HEK293T (cell line): ENCODE measurements at places on chromosomes 2 and 18.
A peak's percentile ranks its signal among the peaks of the same experiment; 100 is the strongest.

- DNase-seq: no peak
Measured at GRCh38 chr18:74436158-74436769, 20.8 kb downstream of the DIPK1C start.

GRCh38 chr2:47560107-47560819 is 157.3 kb downstream of the MSH2 start:
- DNase-seq: no peak

GRCh38 chr2:106172649-106173048 is 21.5 kb downstream of the UXS1 start:
- DNase-seq: no peak

- no peak for DNase-seq
Measured at GRCh38 chr2:190805126-190805525, 75.5 kb upstream of the GLS start.

GRCh38 chr2:53652131-53652530 is 115.5 kb upstream of the CHAC2 start:
- no peak for DNase-seq

GRCh38 chr2:197947219-197947757 is 142.9 kb downstream of the PLCL1 start:
- no peak for DNase-seq

GRCh38 chr2:195319112-195319460 is 337.9 kb upstream of the SLC39A10 start:
- no peak for DNase-seq

- no peak for DNase-seq
Measured at GRCh38 chr2:159461076-159461475, 155.3 kb downstream of the BAZ2B start.

DNA sequence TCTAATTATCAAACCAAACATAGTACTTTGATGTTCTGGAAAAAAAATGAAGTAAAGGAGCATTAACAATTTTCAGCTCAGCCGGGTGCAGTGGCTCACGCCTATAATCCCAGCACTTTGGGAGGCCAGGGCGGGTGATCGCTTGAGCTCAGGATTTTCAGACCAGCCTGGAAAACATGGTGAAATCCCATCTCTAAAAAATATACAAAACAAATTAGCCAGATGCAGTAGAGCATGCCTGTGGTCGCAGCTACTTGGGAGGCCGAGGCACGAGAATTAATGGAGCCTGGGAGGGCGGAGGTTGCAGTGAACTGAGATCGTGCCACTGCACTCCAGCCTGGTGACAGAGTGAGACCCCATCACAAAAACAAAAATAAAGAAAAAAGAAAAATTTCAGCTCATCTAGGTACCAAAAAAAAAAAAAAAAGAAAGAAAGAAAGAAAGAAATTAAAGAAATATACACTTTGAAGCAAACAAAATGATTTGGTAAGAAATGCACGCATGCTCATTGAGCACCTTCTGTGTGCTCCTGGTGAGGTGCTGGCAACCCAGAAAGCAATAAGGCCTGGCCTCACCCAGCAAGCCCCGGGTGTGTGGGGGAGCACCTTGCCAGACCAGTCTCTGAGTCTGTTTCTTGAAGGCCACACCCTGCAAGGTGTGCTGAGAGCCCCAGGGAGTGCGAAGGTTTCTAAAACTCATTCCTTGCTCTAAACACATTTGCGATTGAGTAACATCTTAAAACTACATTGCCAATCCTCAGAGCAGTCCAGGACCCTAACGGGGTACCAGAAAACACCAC is 133.5 kb downstream of the TFCP2L1 start:
- DNase-seq: no peak

DNA sequence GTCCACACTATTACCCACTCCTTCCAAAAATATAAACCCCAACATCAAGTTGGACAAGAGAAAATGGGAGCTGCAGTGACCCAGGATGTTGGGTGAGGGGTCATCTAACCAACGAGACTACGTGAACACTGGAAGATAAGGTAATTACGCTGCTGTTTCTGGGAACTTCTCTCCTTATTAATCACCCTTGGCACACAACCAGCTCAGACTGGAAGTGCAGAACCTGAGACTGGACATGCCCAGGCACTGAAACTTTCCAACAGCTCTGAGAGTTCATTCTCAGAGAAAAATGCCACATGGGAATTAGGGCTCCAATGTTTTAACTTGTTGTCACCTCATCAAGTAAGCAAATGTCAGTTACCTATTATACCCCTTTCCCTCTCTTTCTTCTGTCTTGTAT is 135.3 kb downstream of the CCDC148 start:
- DNase-seq: no peak

DNA sequence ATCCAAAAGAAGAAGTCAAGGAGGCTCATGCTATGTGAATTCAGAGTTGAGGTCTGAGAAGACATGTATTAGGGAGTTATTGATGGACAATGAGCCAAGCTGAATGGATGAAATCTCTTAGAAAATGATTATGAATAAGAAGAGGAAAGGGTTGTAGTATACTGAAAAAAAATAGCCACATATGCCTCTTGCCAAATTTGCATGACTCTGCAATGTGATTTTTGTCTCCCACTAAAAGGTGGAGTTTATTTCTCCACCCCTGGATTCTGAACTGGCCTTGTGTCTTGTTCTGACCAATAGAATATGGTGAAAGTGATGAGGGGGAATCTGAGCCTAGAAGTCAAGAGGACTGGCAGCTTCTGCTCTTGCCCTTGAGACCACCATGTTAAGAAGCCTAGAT is 8.6 kb upstream of the ERICH2 start:
- no peak for DNase-seq

DNA sequence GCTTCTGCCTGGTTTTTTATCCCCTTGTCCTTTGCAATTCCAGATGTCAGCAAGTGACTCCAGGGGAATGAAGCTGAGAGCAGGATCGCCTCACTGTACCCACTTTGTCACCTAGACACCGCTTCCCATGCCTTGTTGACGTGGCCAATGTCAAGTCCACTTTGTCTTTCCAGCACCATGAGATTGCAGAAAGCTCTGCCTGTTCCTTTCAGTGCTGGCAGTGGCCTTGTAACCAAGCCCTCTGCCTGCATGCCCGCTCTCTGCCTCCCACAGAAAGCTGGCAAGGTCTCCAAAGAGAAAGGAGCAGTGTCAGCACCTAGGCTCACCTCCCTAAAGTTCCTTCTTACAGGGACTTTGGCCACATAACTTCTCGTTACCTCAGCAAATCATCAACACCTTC is 282.2 kb upstream of the ST6GAL2 start:
- no peak for DNase-seq

- no peak for DNase-seq
Measured at GRCh38 chr2:224031358-224031970, 7.6 kb downstream of the SERPINE2 start.

- DNase-seq: peak; percentile 68
Measured at GRCh38 chr2:121284463-121285449, at the start of gene TFCP2L1. Gene TFCP2L1 (minus strand): TSS chr2:121285202. CDS start chr2:121285109, 93 bp downstream.

DNA sequence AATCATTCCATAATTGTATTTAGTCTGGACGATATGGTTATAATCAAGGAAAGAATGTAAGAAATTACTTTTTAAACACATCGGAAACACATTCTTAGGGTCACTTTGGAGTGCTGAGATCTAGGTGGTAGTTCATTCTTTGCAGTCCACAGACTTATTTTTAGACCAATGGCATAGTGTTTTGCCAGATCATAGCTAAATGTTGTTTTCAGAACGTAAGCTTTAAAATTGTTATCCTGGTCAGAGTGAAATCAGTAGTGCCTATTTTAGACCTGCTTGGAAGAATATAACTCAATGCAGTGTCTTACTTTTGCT is 4.3 kb downstream of the MYL12A start:
- no peak for DNase-seq

GRCh38 chr2:144582651-144583380 is 62.9 kb upstream of the ZEB2 start:
- no peak for DNase-seq

DNA sequence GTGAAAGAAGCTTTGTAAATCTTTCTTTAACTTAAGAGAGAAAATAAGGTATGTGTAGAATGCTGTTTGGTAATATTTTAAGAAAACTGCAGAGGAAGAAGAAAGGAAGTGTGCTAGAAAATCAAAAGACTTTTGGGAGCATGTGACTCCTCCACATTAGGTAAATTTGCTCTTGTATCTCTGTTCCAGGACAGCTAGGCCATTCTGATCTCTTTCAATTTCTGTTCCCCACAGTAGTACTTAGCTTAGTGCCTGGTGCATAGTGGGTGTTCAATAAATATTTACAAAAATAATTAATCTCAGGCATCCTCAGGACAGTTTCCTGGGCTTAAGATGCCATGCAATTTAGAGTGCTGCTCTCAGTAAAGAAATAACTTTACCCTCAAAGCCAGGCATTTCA is 105.0 kb downstream of the GPD2 start:
- DNase-seq: no peak

GRCh38 chr2:51424418-51424817 is 392.5 kb upstream of the NRXN1 start:
- DNase-seq: no peak

GRCh38 chr2:38115216-38116032 is 39.5 kb upstream of the CYP1B1 start:
- peak; percentile 82 for DNase-seq

GRCh38 chr2:34815052-34815741 is 1216.1 kb upstream of the FAM98A start:
- DNase-seq: no peak

- DNase-seq: no peak
Measured at GRCh38 chr18:47484068-47484467, 232.6 kb upstream of the SKOR2 start.

DNA sequence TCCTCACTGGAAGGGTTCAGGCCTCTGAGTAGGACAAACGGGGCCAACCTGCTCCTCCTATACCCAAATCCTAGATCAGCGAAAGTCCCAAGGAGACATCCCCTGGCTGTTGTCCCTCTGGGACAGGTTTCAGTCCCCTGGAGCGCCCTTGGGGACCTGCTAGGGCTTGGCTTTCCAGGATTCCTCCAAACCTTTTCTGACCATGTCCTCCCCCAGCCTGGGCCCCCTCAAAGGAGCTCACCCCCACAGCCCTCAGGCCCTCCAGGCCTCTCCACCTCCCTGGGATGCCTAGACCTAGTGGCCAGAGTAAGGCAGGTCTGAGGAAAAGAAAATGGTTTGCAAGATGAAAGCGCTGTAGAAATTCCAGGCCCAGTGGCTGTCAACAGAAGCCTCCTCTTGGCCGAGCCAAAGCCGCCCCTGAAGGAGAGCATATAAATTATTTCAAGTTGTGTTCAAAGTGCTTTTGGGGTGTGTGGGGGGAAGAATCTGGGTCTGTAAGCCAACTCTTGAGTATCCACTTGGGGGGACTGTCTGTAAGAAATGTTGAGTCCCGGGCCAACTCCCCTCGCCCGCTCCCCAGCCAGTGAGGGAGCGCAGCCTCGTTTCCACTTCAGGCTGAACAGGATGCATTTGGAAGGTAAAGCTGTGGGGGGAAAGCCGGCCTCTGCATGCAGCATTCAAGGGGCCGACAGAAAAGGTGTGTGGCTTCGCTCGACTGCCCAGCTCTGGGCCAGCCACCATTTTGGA is 158.6 kb downstream of the DYSF start:
- DNase-seq: no peak

DNA sequence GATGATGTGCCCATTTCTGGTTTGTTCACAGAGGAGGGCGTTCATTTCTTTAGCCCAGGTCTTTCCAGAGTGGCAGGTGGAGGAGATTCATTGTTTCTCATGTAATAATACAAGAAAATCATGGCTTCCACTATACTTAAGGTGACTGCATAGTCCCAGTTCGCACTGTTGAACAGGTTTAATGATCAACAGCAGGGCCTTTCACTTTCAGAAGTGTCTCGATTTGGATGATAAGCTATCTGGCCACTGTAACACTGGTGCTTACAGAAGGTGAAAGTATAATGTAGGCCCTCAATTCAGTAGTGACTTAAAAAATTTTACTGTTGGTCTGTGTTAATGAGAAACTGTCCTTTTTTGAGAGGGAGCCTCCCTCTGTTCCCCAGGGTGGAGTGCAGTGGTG is 1.4 kb downstream of the RMC1 start:
- DNase-seq: no peak

DNA sequence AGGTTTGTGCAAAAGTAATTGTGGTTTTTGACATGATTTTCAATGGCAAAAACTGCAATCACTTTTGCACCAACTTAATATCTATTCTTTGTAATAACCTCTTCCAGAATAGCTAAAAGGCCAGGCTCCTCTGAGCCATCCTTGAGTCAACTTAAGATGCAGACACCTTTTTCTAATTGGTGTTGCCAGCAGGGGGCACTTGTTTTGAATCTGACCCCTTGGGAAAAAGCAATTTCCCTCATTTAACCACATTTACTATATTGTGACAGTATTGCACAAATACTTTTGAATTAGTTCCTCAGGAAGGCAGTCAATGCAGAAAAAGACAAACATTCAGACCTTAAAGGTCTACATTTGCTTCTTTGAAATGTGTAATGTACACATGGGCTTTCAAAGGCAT is 78.6 kb upstream of the GALNT5 start:
- DNase-seq: no peak

DNA sequence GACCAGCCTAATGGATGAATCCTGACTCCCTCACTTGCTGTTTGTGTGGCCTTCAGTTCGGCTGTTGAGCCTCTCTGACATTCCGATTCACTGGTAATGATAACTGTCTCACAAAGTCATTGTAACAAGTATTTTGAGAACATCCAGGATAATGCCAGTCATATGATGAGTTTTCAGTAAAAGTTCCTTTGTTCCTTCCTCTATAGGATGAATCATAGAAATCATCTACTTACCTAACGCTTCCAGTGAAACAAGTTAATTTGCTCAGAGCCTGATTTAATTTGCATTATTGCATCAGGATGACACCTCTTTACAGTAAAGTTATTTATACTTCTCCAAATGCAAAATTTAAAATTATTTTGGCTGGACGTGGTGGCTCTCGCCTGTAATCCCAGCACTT is 32.0 kb downstream of the RAB31 start:
- no peak for DNase-seq

DNA sequence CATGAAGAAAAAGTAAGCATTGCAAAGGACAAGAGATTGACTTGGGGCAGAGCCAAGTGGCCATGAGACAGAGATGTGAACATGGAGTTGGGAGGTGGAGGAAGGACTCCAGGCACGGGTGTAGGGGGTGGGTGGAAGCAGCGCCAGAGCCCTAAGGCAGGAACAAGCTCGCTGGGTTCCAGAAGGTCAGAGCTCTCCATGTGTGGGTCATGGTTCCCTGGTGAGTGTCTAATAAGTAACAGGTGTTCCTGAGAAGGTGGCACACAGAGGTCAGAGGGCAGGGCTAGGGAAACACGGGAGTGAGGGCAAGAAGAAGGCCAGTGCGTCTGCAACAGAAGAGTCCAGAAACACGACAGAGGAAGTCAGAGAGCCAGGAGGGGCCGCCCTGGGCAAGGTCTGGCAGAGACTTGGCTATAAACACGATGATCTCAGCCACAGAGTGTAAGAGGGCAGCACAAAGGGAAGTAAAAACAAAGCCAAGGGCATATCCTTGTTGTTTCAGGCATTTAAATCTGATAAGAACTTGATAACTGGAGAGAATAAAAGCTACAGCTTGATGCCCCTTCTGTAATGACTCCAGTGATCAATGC is 260.8 kb downstream of the TGIF1 start:
- no peak for DNase-seq

GRCh38 chr2:72089537-72089936 is 58.1 kb downstream of the CYP26B1 start:
- no peak for DNase-seq

GRCh38 chr2:217736776-217737550 is 265.8 kb downstream of the TNS1 start:
- no peak for DNase-seq
